ENCODE measurements at places on chromosomes 1 and 21. TPM values are rescaled to one million over a fixed set of nuclear protein-coding genes. Genes with fewer than 3 reads are reported as not detected.

LORICRIN gene
- total RNA-seq: not detected

FCGR1A gene
- total RNA-seq: 0.71 TPM

DNA sequence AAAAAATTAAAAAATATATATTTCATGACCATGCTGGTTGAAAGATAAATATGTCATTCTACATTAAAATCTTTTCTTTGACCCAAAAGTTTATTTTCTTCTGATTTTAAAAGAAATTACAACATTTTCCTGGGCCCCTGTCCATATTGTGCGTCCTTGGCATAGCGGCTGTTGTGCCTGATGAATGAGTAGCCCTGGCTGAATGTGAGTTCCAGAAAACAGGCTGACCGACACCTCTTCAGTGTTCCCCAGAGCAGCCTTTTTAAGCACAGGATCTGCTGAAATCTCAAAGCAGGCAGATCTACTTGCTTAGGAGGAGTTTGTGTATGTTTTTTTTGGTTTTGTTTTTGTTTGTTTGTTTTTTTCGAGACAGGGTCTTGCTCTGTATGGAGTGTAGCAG is 19.7 kb downstream of the KIAA1614 start:
- DNase-seq: no peak

GRCh38 chr1:183993132-183993531 is 44.4 kb downstream of the COLGALT2 start:
- DNase-seq: no peak

CELA3B gene
- total RNA-seq: not detected

GRCh38 chr1:226717256-226717909 is 21.7 kb downstream of the ITPKB start:
- DNase-seq: no peak

ARHGEF16 gene
- 1.1 TPM for total RNA-seq

DNA sequence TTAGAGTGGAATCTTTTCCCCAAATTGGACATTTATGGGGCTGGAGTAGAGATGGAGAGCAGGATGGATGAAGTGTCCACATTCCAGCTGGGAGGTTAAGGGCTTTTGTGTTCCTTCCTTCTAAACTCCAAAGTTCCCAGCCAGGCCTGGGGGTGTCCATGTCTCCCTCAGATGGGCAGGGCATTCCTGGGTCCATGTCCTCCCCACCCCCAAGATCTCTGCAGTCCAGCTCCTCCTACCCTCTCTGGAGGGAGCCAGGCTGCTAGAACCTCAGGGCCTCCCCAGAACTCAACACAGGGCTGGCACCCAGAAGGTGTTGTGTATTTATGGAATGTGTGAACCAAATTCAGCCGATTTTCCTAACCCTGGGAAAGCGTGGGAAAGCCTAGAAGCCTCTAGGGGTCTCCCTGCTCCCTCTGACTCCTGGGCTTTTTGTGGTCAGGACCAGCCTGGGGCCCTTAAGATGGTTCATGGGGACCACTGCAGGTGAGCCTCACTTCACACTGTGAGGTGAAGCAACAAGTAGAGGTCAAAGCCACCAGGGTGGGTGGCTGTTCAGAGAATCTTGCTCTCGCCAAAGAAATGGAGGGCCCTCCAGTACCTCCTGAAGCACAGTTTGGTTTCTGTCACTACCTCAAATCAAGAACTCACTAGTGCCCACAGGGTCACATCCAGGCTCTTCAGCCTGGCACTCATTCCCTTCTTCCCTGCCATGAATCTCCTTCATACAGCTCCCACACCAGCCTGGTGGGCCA is 54.8 kb downstream of the GLIS1 start:
- DNase-seq: no peak

DNA sequence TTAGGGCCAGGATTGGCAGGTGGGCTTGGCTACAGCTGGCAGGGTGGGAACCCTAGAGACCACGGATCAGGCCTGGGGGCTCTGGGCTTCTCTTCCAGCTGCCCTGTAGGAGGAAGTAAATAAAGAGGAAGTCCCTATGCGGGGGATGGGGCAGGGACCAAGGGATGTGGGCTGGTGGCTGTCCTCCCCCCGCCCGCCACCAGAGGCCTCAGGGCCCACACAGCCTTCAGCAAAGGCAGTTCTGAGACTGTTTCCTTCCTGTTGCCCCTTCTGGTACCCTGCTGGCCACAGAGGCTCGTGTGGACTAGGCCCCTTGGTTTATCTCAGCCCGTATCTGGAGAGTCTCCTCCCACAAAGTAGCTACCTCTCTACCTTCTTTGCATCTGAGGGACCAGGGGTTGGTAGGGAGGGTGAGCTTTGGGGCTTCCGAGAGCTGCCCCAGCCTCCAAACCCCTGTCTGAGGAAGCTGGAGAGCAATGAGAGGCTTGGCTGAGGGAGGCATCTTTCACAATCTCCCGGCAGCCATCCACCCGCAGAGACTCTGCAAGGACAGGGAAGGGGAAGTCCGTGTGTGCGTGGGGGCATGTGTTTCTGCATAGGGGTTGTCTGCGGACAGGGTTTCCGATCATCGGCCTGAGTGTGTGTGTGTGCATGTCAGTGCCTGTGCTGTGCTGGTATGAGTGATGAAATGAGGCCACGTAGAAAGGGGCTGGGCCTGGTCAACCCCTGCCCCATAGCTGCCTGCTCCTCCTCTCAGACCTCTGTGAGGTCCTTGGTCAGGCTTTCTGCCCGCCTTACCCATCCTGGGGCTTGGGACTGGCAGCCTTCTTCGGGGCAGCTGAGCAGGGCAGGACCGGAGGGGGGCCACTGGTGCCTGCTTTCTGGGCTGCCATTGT is 12.5 kb downstream of the RPS6KA1 start:
- peak; percentile 88 for DNase-seq

GRCh38 chr1:67736750-67737149 is 51.7 kb downstream of the GADD45A start:
- DNase-seq: no peak

GRCh38 chr1:207672522-207673130 is 27.7 kb downstream of the CR1L start:
- DNase-seq: no peak

PIK3R3 gene
- total RNA-seq: 11.4 TPM

DNA sequence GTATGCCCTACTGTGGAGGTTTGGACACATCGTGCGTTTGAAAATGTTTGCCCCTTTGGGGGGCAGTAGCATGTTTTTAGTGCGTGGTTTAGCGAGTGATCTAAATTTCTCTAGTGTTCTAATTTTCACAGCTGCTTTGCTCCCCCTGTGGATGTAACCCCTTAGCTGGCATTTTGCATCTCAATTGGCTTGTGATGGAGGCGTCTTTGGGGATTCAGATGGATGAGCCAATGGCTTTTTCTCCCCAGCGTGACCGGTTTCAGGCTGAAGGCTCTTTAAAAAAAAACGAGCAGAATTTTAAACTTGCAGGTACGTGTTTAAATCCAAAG is 836 bp downstream of the CDC7 start:
- DNase-seq: no peak

- no peak for DNase-seq
These were observed 67.5 kb downstream of the UROD start for GRCh38 chr1:45079533-45079932.

ADGRL2 gene
- total RNA-seq: 59.4 TPM

GRCh38 chr1:87958201-87958600 is 629.5 kb downstream of the LMO4 start:
- no peak for DNase-seq

- DNase-seq: no peak
These were observed 17.6 kb downstream of the GABPA start for GRCh38 chr21:25752416-25752815.

DNA sequence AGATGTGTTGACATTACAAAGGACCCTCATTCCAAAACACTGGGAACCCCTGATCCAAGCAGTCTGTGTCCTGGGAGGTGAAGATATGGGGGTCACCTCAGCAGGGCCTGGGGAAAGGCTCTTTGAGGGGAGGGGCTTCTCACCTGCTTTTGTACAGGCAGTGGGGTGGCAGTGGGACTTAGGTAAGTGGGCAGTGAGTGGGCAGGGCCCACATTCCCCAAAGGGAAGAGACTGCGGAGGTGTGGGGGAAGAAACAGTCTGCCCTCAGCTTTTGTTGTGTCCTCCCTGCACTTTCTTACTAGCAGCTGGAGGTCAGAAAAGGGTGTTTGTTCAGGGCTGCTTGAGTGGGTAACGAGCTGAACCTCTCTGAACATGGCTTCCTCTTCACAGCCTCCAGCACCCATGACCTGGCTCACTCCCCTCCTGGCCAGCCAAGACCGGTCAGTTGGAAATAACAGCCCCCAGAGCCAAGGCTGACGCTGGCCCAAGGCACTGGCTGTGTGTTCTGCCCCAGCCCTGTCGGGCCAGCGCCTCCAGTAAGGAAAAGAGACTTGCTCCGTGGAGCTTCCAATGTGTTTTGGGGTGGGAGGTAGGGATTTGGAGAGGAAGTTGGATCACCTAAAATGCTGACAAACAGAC is 173.5 kb downstream of the PSMG1 start:
- DNase-seq: no peak

OTUD3 gene
- 5.4 TPM for total RNA-seq

DNA sequence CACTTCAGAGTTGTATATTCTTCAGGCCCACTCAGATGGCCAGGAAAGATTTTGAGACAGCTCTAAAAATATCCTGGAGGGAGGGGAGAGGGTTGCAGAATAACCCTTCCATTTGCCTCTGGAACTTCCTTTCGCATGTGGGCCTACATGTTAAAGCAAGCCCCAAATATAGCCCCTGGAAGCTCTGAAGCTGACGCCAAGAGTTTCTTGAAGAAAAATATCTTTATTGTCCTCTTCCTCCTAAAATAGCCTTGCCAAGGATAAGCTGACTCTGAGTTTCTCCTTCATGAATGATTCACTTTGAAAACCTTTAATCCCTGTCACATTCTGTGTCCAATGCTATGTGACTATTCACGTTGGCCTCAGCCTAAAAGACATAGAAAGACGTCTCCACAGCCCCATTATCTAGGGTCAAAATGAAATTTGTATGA is 6.4 kb downstream of the C1orf116 start:
- no peak for DNase-seq

DNA sequence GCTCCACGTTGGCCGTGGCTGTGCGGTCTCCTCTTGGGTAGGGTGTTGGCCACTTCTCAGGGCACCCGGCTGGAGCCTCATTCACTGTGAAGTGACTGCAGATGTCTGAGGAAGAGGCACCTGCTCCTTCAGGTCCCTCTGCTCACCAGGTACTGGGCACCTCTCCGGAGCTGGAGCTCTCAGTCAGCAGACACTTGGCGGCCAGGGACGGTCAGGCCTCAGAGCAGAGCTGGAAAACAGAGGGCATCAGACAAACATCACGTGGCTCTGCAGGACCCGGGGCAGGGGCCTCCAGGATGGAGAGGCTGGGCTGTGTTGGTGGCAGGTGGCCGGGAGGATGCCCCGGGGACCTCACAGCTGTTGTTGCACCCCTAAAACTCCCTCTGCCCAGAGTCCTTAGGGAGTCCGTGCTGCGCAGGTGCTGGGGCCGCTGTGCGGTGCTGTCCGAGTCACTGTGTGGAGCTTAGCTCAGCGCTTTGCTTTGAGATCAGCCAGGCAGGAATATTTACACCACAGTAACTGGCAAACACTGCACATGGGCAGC is 59.7 kb downstream of the SLX9 start:
- DNase-seq: peak; percentile 57

GRCh38 chr1:173554089-173554488 is 48.8 kb downstream of the SLC9C2 start:
- DNase-seq: no peak

- DNase-seq: no peak
These were observed 144.1 kb upstream of the C8B start for GRCh38 chr1:57109883-57110282.

GRCh38 chr21:41878831-41879189 is 334 bp downstream of the PRDM15 start:
- DNase-seq: peak; percentile 90

KCNJ15 gene
- total RNA-seq: not detected

KAZN gene
- 11.4 TPM for total RNA-seq

DNA sequence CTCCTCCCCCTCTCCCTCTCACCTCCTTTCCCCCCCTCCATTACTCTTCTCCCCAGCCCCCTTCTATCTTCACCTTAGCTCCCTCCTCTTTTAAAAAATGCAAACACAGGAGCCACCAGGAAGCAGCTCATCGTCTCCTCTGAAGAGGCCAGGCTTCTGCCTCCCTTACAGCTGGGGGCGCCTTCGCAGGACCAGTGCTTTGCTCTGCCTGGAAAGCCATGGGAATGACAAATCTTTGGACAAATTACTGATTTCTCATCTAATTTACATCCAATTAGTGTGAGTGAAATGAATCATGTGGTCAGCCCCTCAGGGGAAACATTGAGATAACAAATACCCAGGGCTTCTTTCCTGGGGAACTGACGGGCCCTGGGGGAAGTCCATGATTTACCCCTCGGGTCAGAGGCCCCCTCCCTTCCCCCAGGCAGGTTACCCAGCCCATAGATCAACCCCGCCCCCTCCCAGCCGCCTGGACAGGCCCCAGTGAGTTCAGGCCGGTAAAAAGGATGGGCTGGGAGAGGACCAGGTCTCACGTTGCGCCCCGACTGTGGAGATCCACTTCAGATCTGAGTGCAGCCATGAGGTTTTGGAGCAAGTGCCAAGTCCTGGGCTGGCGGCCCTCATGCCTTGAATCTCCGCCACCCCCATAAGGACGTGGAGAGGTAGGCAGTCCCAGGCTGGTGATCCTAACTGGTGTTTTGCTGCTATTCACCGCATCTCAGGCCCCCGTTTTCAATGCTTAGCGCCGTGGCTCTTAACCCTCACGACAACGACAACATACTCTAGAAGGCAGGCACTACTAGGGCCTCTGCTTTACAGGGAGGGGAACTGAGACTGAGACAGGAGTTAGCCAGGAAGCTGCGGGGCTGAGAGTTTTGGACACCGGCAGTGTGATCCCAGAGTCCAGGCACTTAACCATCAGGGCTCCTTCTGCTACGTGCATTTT is 300.8 kb downstream of the RRAGC start:
- DNase-seq: no peak

GRCh38 chr1:40075266-40075665 is 21.8 kb downstream of the PPT1 start:
- no peak for DNase-seq

SHC1 gene
- total RNA-seq: 51.3 TPM

TSPEAR gene
- not detected for total RNA-seq

DNA sequence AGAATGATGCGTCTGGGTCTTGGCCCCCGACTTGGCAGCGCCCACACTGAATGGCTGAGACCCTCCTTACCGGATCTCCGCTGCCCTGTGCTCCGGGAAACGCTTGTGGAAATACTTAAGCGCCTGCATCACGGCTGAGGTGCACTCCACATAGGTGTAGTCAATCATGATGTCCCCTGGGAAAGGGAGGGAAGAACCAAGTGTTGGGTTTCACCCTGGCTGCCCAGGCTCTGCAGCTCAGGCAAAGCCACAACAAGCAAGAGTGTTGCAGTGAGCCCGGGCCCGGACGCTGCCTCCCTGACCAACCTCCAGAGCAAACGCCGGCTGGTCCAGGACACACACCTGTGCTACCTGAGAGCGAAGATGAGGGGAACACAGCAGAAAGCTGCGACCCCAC is 21.5 kb upstream of the SPATC1L start:
- DNase-seq: no peak

TRPM2 gene
- total RNA-seq: 1.6 TPM

- DNase-seq: no peak
These were observed 263.8 kb downstream of the KAZN start for GRCh38 chr1:14862114-14862771.

DNA sequence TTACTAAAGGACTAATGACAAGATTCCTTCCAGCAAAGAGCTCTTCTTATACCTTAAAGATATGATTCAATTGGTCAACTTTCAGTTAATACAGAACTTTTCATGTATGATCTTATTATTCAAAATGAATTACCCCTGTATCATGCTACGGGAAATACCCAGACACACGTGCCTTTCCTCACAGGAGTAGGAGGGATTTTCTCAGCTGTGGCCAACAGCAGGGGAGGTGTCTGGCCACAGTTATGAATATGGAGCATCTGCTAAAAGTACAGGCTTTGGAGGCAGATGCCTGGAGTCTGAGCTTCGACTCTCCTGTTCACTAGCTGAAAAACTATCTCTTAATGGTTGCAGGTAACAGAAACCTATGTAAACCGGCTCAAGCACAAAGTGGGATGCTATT is 53.6 kb downstream of the KIAA1614 start:
- no peak for DNase-seq

Data from sigmoid colon (tissue), 7 donors.